ENCODE measurements at places on chromosomes 7 and 10. TPM values are rescaled to one million over a fixed set of nuclear protein-coding genes. Genes with fewer than 3 reads are reported as not detected.

Gene ANLN
- total RNA-seq, result 72.0 TPM

Gene TRPV5
- total RNA-seq, result not detected

Gene CYP3A5
- 1.7 TPM for total RNA-seq

Gene ACSL5
- 32.7 TPM for total RNA-seq

Gene C10orf62
- 0.28 TPM for total RNA-seq

Gene CALML3
- total RNA-seq, result not detected

Gene ITGB8
- total RNA-seq, result not detected

Gene CLRN3
- total RNA-seq, result not detected

Gene ATOH7
- total RNA-seq, result not detected

Gene PLAC9
- total RNA-seq, result not detected

Gene VAX1
- total RNA-seq, result not detected

Gene IKZF1
- total RNA-seq, result not detected

Gene PRKCQ
- total RNA-seq, result 0.60 TPM

Gene GPR22
- not detected for total RNA-seq

Measured in HepG2 (cell line).